Activated CD4-positive, CD25-positive, alpha-beta regulatory T cell treated with anti-CD3 and anti-CD28 coated beads, Interleukin-2, amount 50 U/mL, for 24 hours (primary cell): ENCODE measurements at places on chromosomes 7 and 10.

DNA sequence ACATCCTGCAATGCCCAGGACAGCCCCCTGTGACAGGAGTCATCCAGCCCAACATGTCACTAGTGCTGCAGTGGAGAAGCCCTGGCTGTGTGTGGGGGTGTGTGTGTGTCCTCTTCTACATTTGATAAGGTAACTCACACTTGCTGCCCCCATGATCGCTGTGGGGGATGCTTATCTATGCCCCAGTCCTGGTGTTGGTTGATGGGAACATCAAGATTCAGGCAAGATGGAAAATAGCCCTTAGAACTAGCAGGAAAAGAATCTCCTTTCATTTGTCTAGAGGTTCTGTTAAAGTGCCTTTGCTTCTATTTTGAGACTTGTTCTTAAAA lies 52.4 kb downstream of the TCF7L2 start:
- ATAC-seq, result no peak

- no peak for ATAC-seq
Measured at GRCh38 chr10:110376021-110376766, 71.5 kb upstream of the SMNDC1 start.

DNA sequence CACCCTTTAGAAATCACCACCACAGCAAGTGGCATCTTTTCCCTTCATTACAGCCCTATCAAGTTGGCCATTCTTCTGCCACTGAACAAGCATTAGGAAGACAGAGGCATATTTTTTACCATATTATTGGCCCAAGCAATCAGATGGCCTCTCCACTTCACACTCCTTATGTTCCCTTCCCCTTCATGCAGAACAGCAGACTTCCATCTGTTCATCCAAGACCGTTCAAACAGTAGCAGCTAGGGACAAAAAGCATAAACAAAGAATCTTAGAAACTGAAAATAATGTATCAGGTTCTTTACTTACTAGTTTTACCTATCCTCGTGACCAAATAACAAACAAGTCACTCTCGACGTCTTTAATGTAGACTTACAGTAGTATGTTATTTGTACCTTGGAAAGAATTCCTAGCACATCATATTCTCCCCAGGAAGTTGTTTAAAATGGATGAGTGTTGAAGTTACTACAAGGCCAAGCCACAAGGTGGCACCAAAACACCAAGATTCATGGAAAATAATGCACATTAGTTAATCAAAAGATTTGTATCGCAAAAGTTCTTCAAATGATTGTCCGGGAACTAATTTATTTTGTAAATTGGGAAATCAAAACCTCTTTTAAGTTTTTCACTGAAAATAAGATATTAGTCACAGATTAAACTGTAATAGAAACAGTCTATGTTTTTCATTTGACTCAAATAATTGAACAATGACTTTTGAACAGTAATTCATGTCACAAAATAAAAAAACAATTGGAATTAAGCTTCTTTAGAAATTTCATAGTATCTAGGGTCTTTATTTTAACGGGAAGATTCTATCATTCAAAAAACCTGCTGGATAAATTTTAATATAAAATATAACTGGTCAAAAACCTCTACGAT lies 112.1 kb downstream of the VPS41 start:
- no peak for ATAC-seq

DNA sequence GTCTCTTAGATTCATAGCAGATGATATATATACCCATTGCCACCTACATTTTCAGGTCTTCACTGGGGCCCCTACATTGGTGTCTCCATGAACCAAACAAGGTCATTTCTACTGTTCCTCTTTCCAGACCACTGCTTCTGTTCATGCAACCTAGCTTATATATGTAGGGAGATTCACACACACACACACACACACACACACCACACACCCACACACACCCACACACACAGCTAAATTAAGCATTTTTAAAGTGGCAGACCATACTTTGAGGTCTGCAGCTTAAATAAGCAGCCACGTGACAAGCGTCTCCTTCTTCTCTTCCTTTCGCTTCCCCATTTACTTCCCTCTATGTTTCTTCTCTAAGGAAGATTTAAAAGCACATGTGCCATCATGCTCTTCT lies 70.0 kb upstream of the CC2D2B start:
- no peak for ATAC-seq

GRCh38 chr10:97861097-97861750 lies 11.6 kb downstream of the GOLGA7B start:
- ATAC-seq, result peak; percentile 53

- no peak for ATAC-seq
Measured at GRCh38 chr10:109386921-109387320, 536.4 kb downstream of the XPNPEP1 start.

- ATAC-seq, result no peak
Measured at GRCh38 chr10:11142777-11143176, 125.1 kb downstream of the CELF2 start.

DNA sequence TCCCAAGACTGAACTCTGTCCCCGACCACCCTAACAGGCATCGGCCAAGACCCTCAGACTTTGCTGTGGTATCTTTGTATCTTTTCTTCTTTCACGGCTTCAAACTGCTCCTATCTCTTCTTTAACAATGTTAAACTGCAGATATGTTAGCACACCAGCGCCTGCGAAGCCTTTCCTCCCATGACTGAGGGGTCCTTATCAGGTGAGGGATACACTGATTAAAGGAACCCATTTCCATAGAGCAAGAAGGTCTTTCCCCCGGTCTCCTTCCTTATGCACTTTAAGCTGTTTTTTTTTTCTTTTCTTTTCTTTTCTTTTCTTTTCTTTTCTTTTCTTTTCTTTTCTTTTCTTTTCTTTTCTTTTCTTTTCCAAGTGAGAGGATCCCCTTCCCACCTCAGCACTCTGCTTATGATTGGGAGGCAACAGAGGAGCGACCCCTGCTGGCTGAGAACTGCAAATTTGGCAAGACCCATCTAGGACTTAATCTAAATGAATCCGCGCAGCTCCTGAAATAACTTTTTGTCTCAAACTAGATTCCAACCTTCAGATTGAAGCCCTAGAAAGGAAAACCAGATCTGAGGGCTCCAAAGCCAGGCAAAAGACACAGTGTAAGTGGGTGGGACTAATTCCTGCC lies 109.9 kb downstream of the ITGB8 start:
- ATAC-seq, result no peak
